ENCODE measurements at places on chromosomes 12 and 14.

GRCh38 chr12:76688631-76689030, 75.3 kb upstream of the ZDHHC17 start:
- DNase-seq = no peak

GRCh38 chr12:92602476-92602875, 100.3 kb upstream of the PLEKHG7 start:
- no peak for DNase-seq

DNA sequence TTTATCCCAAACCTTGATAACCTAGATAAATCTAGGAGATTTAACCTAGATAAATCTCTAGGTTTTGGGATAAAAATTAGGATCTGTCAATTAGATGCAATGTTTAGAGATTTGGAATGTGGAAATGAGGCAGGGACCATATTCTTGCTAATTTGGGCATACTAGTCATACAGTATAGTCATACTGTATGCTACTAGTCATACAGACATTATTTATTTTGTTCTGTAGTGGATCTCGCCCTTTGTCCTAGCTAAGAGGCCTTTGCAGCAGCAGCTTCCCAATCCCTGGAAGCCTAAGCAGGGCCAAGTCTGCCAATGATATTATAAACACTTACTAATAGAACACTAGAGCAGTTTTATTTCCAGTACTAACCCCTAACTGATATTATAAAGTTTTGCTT, 136.4 kb downstream of the CEP128 start:
- no peak for DNase-seq

- no peak for DNase-seq
Measured at GRCh38 chr12:9992296-9992695, 6.6 kb downstream of the CLEC1B start.

DNA sequence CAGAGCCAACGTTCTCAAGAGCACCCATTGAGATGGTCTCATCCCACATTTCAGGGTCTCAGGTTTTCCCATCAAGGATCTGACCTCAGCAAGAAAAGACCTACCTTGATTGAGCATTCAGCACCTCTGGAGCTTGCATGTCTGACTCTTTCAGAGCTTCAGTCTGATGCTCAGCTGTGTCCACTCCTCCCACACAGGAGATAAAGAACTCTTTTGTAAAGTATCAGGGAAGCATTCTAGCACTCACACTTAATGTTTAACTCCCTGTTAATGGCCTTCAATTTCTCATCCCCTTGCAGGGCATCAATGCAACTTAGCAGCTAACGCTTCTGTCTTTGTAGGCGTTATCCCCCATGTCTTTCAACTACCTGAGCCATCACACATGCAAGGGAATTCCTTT, 124.1 kb downstream of the GALC start:
- DNase-seq = no peak

- no peak for DNase-seq
Measured at GRCh38 chr12:4288296-4289131, 15.0 kb downstream of the CCND2 start.

GRCh38 chr14:63800651-63801375, 52.0 kb upstream of the SYNE2 start:
- no peak for DNase-seq

GRCh38 chr12:19764408-19764807, 325.1 kb downstream of the AEBP2 start:
- DNase-seq = no peak

All from stimulated activated CD8-positive, alpha-beta memory T cell treated with anti-CD3 and anti-CD28 coated beads, Interleukin-4, amount 100 ng/mL, for 1 hour (primary cell).